GM04503 (cell line): ENCODE measurements at places on chromosomes 2 and 18.

DNA sequence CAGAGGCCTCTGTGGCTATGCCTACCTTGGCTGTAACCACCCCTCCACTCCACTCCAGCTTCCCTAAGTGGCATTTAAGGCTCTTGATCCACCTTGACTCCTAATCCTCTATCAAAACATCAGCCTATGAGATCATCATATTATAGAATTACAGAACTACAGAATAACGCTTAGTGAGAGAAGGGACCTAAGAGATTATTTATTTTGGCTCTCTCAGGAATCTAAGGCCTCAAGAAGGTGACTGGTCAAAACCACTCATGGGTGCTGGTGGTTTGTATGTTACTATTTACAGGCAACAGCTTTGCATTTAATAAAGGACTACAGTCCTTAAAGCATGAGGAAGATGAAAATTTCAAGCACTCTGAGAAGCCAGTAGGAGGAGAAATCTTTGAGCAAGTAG lies 118.8 kb downstream of the FSHR start:
- no peak for DNase-seq

- DNase-seq, result no peak
Observed at GRCh38 chr2:85776672-85777071, 22.9 kb downstream of the ATOH8 start.

DNA sequence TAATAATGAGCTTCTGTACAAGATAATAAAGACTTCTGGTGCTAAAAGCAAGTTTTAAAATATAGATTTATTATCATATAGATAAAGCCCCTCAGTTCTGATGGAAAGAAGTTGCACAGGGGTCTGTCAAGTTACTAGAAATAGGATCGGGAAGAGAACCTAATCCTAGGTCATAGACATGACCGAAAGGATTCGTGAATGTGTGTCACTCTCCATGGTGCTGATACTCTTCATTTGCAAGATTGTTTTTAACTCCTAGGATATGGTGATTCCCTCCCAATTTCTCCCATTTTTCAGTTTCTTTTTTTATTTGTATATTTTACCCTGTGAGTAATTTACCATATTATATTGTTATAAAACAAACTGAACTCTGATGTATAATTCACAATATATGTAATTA lies 58.9 kb upstream of the CTNNA2 start:
- DNase-seq, result no peak

GRCh38 chr2:48362515-48362914 lies 167.4 kb upstream of the STON1 start:
- no peak for DNase-seq

- no peak for DNase-seq
Observed at GRCh38 chr18:7079231-7079630, 38.4 kb downstream of the LAMA1 start.

DNA sequence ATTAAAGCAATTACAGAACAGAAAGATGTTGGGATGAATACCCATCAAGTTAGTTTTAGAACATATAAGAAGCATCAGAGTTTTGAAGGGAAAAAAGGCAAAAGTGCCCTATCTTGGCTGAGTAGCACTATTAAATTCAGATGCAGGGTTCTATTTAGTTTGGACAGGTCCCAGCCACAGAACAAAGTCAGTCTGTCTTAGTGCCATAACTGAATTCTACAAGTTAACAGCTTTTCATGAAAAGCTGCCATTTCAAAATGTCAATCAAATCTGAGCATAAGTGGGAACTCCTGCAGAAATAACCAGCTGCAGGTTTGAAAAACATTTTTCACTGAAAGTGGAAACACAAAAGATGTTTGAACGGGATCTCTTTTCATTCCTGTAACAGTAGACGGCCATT lies 160.4 kb downstream of the SRBD1 start:
- no peak for DNase-seq

DNA sequence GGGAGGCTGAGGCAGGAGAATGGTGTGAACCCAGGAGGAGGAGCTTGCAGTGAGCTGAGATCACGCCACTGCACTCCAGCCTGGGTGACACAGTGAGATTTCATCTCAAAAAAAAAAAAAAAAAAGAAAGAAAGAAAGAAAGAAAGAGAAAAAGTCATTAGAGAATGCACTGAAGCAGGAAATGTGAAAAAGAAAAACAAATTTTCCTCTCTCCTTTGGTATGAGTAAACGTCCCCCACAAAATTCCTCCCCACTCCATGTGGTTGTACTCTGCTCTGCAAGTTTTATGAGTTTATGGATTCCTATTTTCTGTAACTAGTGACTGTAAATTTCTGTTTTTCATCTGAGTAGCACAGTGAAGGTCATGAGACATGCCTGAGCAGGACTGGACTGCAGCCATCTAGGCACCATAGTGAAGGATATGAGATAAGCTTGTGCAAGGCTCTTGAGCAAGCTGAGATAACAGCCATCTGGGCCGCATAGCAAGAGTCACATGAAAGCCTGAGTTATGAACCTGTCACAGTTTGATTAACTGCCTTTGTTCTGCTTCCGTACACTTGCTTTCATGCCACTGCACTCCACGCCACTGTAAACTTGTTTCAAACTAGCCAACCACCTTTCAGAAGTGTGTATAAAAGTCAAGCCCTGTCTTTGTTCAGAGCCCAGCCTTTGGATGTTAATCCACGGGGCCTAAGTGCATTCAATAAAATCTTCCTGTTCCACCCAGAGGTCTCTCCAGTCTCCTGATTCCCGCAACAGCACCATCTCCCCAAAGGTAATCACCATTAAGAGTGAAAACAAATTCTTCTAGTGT lies 50.2 kb downstream of the SKA1 start:
- no peak for DNase-seq

DNA sequence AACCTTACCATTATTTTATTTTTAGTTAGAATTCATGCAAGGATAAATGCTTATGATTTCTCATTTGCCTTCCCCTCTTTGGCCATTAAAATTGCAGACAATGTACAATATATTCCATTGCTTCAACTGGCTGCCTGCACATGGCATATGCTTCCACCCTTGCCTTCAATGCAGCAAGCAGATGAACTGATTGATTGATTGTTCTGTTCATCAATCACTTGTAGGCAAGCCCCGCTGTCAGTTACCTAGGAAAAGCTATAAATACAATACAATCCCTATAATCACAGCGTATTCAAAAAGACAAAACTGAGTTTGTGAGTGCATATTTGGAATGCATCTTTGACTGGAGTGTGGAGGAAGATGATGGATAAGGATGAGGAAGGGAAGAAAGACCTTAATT lies 73.6 kb upstream of the CAVIN2 start:
- DNase-seq, result no peak

DNA sequence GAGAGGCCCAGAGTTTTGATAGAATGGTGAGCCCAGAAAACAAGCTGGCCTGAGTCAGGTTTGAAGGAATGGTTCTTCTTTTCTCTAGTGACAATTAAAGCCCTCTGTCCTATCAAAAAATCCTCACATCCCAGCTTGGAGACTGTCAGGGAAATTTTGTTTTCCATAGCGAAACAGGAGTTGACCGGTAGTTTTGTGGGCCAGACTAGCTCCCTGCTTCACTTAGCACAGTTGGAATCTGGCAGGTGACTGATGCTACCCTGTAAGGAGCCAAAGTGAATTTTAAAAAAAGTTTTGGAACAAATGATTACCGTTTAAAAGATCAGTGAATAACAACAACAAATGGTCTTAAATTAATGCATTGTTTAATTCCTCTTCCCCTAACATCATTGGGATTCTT lies 6.7 kb downstream of the NAB1 start:
- DNase-seq, result no peak

DNA sequence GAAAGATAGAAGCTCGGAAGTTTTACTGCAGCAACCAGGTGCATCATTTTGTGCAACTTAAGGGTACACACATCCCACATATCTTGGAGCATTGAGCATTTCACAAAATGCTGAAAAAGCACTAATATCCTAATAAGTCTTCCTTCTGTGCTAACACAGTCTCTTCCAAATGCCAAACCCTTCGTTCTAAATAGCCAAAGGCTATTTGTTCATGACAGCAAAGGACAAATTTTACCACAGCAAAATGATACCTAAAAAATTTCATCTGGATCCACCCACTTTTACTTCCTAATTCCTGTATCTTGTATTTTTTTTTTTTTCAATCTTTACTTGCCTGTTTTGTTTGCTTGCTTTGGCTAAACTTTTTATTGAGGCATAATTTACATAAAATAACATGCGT lies 435.0 kb downstream of the RND3 start:
- no peak for DNase-seq
